ENCODE measurements at places on chromosomes 7 and 10.

DNA sequence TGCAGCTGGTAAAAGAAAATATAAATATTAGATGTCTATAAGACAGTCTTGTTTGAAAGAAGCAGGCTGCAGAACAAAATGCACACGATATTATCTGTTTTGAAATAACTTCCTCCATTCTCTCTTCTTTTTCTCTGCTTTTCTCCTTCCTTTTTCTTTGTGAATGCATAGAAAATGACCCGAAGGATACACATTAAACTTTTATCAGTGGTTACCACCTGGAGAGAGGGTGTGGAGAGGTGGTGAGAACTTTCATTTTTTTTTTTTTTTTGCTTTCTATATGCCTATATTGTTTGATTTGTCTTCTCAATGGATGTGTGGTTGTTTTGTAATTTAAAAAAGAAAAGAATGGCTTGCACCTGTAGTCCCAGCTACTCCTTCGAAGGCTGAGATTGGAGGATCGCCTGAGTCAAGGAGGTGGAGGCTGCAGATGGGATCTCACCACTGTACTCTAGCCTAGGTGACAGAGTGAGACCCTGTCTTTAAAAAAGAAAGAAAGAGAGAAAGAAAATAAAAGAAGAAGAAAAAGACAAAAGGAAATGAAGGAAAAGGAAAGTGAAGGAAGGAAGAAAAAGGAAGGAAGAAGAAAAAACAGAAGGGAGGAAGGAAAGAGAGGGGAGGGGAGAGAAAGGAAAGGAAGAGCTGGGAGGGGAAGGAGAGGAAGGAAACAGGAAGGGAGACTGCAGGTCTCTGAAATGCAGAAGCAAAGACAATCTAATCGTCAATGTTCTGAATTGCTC, 64.4 kb downstream of the SAMD9 start:
- DNase-seq, result peak; percentile 13

DNA sequence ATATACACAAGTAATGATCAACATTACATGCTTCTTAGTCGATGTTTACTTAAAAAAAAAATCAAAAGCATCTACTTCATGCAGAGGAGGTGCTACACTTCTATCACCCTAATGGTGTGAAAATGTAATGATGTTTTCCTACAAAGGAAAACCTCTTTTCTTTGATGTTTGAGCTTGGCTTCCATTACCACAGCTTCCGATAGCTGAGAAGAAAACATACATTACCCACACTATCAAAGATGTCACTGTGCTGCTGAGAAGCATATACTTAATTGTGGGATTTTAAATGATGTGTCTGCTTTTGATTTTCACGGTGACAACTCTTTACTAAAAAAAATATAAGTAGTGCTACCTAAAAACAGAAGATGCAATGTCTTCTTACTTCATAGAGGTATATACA, 200.2 kb upstream of the PHF14 start:
- DNase-seq, result no peak

- no peak for DNase-seq
These were observed 38.8 kb upstream of the CDK6 start for GRCh38 chr7:92875173-92875572.

GRCh38 chr10:107687701-107688100, 523.2 kb upstream of the SORCS1 start:
- no peak for DNase-seq

GRCh38 chr10:124599588-124600050, 138.0 kb downstream of the LHPP start:
- DNase-seq, result no peak

DNA sequence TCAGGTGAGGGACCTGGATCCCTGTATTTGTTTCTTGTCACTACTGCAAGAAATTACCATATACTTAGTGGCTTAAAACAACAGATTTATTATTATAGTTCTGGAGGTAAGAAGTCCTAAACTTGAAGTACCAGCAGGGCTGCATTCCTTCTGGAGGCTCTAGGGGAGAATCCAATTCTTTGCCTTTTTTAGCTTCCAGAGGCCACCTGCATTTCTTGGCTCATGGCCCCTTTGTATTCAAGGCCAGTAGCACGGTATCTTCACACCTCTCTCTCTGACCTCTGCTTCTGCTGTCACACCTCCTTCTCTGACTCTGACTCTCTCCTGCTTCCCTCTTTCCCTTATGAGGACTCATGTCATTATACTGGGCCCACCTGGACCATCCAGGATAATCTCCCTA, 2.2 kb upstream of the LHPP start:
- DNase-seq, result no peak

GRCh38 chr7:100642534-100642907, 1.2 kb upstream of the TFR2 start:
- no peak for DNase-seq

DNA sequence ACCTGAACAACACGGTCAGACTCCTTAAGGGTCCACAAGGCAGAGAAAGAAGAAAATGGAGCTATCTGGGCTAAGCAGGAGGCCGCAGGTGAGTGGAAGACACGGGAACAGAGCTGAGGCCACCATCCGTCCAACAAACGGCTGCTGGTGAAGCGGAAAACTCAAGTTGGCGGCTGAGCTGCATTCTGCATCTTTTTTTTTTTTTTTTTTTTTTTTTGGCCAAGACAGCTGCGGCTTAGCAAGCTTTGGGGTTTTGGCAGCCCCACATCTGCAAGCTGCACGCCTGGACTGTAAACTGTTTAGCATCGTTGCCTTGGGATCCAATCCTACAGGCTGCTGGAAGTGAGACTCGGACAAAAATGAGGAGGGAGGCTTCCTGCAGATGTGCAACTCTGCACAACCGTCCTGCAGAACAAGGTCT, 37.4 kb downstream of the RGS10 start:
- no peak for DNase-seq

- no peak for DNase-seq
These were observed 105.1 kb downstream of the GRID1 start for GRCh38 chr10:86261470-86261869.

- DNase-seq, result no peak
These were observed 94.0 kb downstream of the MMRN2 start for GRCh38 chr10:86863484-86863842.

DNA sequence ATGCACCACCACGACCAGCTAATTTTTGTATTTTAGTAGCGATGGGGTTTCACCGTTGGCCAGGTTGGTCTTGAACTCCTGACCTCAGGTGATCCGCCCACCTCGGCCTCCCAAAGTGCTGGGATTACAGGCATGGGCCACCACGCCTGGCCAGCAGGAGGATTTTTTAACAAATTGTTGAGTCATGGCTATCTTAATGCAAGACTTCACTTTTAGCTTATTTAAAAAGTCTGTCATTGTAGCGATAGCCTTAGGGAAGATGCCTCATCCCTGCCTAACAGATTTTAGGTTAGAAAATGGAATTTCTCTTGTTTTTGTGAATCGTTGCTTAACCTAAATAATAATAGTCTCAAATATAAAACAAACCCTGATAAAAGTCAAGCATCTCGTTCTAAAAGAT, 35.5 kb downstream of the PPP2R2D start:
- DNase-seq, result no peak

GRCh38 chr10:98308669-98309365, 40.8 kb upstream of the LOXL4 start:
- peak; percentile 10 for DNase-seq

GRCh38 chr10:91410638-91411371, 661 bp downstream of the HECTD2 start:
- peak; percentile 47 for DNase-seq

- DNase-seq, result no peak
These were observed 113.4 kb downstream of the JAZF1 start for GRCh38 chr7:28067171-28067570.

- DNase-seq, result no peak
These were observed 189.2 kb upstream of the GLI3 start for GRCh38 chr7:42426163-42426562.

DNA sequence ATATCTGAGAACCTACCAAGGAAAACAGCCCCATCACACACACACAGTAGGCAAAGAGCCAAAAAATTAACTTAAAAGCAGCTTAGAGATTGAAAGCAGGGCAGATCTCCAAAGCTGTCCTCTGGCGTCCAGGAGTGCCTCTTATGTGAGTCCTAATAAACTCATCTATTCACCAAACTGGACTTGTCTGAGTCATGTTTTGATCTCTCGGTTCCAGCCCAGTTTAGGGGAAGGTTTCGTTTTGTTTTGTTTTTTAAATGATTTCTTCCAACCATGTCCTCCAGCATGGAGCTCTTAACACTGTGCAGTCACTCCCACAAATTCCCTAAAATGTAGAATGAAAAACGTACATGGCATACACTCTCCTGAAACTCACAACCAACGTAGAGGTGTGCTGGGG, 6.7 kb upstream of the PRSS37 start:
- no peak for DNase-seq

- DNase-seq, result peak; percentile 62
These were observed at the start of gene RBM20 for GRCh38 chr10:110643653-110644597. RBM20 (plus strand) TSS chr10:110644336; CDS start chr10:110644455, 119 bp downstream.

DNA sequence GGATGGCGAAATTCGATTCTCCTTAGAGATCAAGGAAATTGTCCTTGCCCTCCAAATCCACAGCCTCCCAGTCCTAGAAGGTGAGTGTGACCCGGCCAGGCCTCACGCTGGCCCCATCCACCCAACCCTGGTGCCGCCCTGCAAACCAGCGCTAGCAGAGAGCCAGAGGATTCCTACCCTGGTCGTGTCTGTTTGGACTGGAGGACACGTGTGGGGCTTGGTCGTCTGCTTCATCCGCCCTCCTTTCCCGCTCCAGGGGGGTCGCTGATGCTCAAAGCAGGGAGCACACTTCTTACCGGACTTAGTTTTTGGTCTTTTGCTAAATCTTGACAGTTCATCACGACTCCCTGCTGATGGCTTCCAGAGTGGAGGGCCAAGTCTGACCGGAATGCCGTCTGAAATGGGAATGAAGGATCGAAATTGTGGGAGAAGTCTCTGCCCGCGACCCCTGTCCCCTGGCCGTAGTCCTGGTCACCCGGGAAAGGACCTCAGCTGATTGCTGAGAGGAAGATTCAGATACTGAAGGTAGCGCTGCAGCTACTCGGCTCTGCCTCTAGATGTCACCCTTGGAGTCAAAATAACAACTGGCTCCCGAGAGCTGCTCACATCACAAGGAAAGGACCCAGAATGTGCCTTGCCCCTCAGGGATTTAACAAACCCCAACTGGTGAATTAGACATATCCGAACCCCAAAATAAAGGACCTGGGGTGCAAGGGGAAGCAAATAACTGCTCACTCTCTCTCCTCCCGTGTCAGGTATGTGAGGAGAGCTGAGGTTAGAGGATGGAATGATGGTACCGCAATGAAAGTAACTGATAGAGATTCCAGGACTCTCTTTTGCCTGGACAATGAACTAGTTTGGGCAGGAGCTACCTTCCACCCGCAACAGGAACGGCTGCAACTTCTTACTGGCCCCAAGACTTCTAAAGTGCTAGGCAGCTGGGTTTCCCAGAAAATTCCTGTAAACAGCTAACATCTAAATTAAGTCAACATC, 23.5 kb upstream of the ORC5 start:
- peak; percentile 56 for DNase-seq

DNA sequence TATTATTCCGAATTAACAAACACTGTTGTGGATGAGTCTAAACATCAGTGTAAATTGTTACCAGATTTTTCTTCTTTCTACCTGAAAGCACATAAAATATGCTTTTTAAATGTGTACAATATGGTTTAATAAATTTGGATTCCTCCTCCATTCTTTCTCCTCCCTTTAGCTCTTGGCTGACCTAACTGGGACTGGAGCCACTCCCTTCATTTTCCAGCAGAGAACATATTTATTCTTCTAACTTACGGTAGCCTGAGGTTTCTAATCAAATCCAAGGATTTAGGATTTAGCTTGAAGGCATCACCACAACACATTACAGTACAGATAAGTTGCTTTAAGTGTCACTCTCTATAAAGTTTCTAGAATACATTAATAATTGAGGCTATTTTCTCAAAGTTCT, 88.2 kb upstream of the SEMA3C start:
- no peak for DNase-seq

DNA sequence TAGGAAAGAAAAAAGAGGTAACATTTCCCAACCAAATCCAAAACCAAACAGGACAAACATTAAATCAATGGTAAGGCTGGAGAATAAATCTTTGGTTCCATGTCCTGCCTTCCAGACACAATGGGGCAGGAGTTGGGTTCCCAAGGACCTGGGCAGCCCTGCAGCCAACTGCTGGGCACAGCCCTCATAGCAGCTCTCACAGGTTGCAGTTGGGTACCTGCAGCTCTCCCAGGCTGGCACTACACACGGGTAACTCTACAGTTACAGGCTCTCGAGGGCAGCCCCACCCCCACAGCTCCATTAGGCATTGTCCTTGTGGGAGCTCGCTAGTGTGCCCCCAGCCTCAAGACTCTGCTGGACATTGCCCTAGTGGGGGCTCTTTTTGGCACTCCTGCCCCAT, 7.5 kb downstream of the GRB10 start:
- DNase-seq, result no peak

GRCh38 chr10:130492266-130492934, 356.2 kb downstream of the GLRX3 start:
- no peak for DNase-seq

GRCh38 chr7:130384841-130385599, 4.7 kb downstream of the CPA1 start:
- DNase-seq, result no peak

Data from NCI-H146 (cell line).